PC-3 (cell line): ENCODE measurements at places on chromosomes 12 and 14.

DNA sequence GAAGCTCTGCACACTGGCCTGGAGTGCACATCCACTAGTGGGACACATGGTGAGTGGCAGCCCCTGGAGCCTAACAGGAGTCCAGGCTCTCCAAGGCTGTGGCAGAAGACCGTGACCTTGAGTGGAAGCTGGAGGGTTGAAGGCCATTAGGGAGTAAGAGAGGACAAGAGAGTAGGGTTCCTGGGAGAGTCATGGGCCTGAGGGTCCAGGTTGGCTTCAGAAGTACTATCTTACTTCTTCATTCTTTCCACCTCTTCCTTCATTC lies 406 bp downstream of the IL23A start:
- no peak for DNase-seq

DNA sequence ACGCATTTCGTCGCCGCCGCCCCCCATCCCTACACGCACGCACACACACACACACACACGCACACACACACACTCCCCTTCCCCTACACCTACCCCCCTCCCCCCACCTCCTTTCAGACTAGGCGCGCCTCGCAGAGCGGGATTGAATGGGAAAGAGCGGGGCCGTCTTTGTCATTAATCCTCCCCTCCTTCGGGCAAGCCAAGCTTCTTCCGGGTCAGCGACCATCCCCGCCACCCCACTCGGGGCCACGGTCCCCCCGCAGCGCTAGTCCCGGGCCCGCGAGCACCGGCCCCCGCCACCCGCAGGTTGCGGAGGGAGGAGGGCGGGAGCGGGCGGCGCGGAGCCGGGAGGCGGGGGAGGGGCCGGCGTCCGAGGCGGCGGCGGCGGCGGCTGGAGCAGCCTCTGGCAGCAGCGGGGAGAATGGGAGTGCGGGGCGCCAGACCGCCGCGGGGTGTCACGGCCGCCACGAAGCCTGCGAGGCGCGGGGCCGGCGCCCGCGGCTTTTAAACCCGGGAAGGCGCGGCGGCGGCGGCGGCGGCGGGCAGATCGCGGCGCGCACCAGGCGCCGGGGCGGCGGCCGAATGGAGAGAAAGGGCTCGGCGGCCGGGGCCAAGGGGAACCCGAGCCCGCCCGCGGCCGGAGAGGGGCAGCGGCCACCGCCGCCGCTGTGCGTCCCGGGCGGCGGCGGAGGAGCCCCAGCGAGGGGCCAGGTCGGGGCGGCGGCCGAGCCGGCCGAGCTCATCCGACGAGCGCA lies at the start of gene TTC9:
Gene TTC9 (plus strand): TSS at position 369 of the 755 bp plus-strand sequence. CDS start 214 bp downstream, at position 583.
- DNase-seq = peak; percentile 8

DNA sequence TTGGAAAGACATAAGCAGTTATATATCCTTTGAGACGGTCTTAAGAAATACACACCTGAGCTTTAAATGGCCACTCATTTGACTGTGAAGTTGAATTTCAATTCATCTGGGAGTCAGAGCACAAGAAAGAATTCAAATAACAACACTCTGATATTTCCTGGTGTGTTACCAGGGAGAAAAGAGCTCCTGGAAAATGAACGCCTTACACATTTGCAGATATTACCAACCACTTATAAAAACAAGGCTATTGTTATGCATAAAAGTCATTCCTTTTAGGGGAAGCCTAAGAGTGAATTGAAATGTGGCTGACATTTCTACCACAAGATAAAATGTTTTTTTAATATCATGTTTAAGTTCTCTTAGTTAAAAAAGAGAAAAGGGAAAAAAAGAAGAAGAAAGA lies 229.2 kb upstream of the PLEKHG7 start:
- no peak for DNase-seq

GRCh38 chr12:92068459-92068858 lies 77.2 kb downstream of the BTG1 start:
- peak; percentile 23 for DNase-seq

- DNase-seq = peak; percentile 25
Measured at GRCh38 chr14:86707071-86707470, 1177.1 kb downstream of the FLRT2 start.

- no peak for DNase-seq
Measured at GRCh38 chr12:122013791-122014590, 7.7 kb upstream of the BCL7A start.

- no peak for DNase-seq
Measured at GRCh38 chr12:97647142-97647541, 184.5 kb downstream of the RMST start.

DNA sequence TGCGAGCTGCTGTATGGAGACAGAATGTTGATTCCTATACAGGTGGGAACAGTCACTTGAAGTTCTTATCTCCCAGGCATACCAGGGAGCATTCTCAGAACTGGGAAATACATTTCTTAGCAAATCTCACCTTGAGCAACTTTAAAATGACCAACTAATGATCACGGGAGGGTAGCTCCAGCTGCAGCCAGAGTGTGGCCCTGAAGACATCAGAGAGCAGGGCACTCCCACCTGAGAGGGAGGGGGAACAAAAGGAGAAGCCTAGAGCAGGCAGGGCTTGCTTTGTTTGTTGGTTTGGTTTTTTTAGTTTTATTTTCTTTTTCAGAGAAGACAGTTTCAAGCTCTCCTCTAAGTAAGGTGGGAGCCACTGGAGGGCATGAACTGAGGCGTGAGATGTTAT lies 101.1 kb downstream of the OTX2 start:
- DNase-seq = no peak
